ENCODE measurements at places on chromosomes 1 and 21.

GRCh38 chr1:18938707-18939070, 17.8 kb downstream of the IFFO2 start:
- DNase-seq, result no peak

GRCh38 chr1:223707256-223708000, 4.9 kb upstream of the CAPN2 start:
- DNase-seq, result peak; percentile 99

DNA sequence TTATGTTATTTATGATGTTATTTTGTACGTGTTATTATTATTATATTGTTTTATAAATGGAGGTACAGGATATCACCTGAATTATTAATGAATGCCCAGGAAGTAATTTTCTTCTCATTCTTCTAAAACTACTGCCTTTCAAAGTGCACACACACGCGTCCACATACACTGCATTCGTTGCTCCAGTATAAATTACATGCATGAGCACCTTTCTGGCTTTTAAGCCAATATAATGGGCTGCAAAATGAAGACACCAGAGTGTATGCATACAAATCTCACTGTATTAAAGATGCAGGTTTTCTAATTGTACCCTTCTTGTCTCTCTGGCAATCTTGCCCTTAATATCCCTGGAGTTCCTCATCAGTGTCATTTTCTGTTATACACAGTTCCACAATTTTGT, 6.9 kb downstream of the RGS4 start:
- DNase-seq, result no peak

- peak; percentile 69 for DNase-seq
Measured at GRCh38 chr1:77975386-77975785, 3.5 kb downstream of the FUBP1 start.
